ENCODE measurements at places on chromosomes 7 and 10.

DNA sequence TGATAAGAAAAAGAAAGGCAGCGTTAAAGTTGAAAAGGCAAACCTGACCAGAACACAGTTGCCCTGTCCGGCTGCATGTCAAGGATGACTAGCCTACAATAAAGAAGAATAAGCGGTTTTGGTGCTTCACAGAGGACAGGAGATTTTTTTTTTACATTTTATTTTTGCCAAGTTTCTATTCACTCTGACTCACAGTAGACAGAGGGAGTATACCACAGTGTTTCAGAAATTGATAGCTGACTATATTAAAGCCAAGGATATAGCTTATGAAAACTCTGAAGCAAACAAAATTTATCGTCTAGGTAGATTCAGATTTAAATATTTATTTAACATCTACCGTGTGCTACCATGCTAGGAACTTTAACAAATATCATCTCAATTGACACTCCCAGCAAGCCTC is 16.9 kb upstream of the POLR1F start:
- DNase-seq, result no peak

- DNase-seq, result no peak
Measured at GRCh38 chr10:77493239-77493806, 144.3 kb downstream of the KCNMA1 start.

- DNase-seq, result no peak
Measured at GRCh38 chr7:111470998-111471397, 91.3 kb downstream of the IMMP2L start.

- no peak for DNase-seq
Measured at GRCh38 chr10:4506095-4506494, 319.9 kb upstream of the AKR1E2 start.

DNA sequence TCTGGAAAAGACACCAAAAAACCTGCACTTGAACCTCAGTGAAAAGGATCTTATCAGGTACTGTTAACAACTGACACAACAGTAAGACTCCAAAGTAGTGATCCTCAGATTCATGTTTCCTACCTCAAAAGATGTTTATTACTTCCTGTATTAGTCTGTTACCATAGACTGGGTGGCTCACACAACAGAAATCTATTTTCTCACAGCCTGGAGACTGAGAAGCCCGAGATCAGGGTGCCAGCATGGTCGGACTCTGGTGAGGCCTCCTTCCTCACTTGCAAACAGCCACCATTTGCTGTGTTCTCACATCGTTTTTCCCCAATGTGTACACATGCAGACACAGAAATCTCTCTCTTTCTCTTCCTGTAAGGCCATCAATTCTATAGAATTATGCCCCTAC is 154.0 kb upstream of the THSD7A start:
- no peak for DNase-seq

DNA sequence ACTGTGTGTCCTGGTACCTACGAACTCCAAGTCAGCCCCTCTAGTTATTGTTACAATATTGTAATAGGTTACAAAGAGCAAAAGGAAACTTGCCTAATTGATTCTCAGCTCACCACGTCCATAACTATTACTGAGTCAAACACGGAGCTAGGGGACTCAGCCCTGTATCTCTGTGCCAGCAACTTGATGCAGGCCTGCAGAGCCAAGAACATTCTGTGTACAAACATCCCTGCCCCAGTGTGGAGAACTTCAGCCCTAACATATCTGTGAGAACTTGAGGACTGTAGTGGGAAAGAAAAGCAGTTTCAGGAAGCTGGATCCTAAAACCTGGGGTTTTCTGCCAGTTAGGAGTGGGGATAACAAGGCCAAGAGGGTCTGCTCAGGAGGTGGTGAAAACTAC is 114.9 kb upstream of the PRSS58 start:
- no peak for DNase-seq

DNA sequence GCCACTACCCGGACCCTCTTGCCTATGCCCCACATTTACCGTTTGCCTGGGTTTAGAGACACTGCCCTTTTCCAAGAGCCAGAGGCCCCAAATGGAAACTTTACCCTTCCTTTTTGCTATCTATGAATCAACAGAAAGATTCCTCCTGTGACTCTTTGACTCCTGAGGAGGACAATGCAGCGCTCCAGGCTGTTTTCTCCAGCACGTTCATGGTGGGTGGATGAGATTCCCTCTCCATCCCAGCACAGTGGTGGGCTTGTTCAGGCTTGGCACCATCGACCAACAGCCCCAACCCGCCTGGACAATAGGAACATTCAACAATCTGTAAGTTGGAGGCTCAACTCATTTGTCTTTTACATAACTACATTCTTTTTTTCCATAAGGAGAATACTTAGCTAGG is 55.9 kb downstream of the DLD start:
- no peak for DNase-seq

DNA sequence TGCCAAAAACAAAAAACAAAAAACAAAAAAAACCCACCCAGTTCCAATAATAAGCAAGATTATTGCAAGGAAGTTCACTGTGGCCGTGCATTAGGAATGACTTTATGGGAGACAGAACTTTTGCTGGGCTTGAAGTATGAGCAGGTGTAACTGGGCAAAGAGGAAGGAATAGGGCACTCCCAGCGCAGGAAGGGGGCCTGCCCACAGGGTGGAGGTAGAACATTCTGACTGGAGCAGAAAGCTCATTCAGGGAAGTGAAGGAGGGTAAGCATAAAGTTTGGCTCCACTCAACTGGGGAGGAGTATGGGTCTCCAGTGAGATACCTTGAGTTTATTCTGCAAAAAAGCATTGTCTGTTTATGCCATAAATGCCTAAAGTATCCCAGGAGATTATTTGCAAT is 42.1 kb upstream of the WIPF3 start:
- DNase-seq, result no peak
